Activated CD8-positive, alpha-beta T cell treated with anti-CD3 and anti-CD28 coated beads, Interleukin-2, amount 10 ng/mL, durations not matched to agents 7 days and 5 days (primary cell): ENCODE measurements at places on chromosomes 2 and 18.

DNA sequence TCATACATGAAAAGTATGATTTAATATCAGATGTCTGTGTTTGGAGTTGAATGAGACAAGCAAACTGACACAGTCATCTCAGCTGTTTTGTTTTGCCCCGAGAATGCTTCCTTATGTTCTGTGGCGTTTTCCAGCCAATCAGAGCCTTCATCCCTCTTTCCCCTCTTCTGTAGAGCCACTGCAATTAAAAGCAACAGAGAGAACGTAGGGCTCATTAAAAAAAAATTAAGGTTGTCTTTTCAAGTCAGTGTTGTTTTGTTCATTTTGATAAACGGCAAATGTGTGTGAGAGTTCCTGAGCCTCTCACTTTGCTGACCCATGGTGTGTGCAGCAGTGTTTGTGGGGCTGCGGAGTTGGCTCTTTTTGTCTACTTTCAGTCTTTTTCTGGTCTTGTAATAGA lies 216.0 kb downstream of the FHOD3 start:
- no peak for DNase-seq

- DNase-seq, result no peak
Observed at GRCh38 chr2:200743042-200743676, 68.6 kb upstream of the BZW1 start.

DNA sequence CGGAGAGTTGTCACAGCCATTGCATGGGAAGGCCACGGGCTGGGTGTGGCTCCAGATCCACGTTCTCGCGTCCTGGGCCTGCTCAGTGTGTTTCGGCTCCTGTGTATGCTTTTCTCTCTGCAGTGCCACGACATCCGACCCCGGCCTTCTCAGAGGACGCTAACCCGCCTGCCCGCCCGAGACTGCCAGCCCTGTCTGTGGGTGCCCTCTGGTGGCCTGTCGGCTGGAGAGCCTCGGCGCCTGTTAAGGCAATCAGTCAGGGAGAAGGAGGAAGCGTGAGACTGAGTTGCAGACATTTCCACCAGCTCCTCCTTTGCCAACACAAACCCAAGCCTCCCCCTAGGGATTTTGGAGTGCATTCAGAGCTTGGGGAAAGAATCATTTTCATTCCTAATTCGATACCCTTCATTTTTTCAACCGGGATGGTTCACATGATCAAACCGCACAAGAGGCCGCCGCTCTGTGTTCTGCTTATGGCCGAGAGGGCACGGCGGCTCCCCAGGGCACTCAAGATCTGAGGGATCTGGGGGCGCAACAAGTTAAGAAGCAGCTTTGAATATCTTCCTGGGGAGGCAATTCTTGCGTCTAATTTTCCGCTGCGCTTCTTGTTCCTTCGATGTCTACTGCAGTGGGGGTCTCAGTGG lies 37.5 kb upstream of the ZBTB7C start:
- peak; percentile 76 for DNase-seq

- no peak for DNase-seq
Observed at GRCh38 chr2:97891611-97892010, 104.1 kb downstream of the TMEM131 start.

- DNase-seq, result peak; percentile 63
Observed at GRCh38 chr2:240913810-240914644, 7.9 kb downstream of the CROCC2 start.

- no peak for DNase-seq
Observed at GRCh38 chr2:85854897-85855296, 33.9 kb downstream of the ST3GAL5 start.

- no peak for DNase-seq
Observed at GRCh38 chr18:10074728-10075127, 160.9 kb downstream of the VAPA start.
